ENCODE measurements at places on chromosomes 16 and 17.

GRCh38 chr17:80219013-80219762 lies 945 bp downstream of the SGSH start:
- DNase-seq, result peak; percentile 90

GRCh38 chr17:81644976-81645952 lies 8.3 kb downstream of the TSPAN10 start:
- no peak for DNase-seq

- DNase-seq, result no peak
Observed at GRCh38 chr17:958712-959451, 20.7 kb downstream of the NXN start.

DNA sequence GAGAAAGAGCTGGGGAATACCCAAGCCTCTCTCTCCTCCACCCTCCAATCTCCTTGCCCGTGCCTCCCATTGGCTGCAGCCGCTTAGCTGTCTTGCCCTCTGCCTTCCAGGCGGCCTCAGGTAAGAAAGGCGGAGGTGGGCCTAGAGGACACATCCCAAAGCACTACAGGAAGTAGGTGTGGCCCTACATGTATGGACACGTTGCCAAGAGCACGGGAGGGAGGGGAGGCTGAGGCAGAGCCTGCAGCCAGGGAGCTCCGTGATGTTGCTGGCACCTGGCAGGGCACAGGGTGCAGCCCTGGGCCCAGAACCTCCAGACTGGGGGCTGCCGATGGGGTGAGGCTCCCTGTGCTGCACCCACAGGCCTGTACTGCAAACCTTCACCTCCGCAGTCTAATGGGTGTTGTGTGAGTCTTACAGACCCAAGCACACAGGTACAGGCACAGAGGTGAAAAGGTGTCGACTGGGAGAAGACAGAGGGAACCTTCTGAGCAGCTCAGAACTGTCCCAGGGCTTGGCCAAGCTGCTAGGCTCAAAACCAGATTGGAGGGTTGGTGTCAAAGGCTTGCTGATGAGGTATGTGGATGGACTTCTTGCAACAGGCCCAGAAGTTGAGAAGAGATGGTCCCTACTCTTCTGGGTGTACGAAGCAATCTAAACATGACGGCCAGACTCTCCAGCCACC lies 23.5 kb upstream of the FOXK2 start:
- DNase-seq, result no peak

GRCh38 chr17:57562184-57562698 lies 182.9 kb downstream of the CCDC182 start:
- DNase-seq, result no peak

DNA sequence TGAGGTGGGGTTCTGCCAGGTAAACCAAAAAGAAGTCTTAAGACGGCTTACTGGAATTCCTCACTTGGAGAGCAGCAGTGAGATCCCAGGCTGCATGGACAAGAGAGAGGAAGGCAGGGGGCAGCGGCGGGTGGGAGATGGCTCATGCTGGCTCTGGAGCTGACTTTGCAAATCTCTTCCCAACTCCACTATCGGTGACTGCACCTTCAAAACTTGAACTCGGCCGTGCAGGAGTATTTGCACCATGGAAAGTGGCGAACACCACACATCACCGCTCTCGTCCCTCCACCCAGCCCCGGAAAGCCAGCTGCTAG lies 16.7 kb downstream of the CA5A start:
- DNase-seq, result no peak

- DNase-seq, result no peak
Observed at GRCh38 chr17:72386619-72387237, 265.9 kb downstream of the SOX9 start.

GRCh38 chr17:81239714-81240555 lies 817 bp downstream of the NDUFAF8 start:
- DNase-seq, result no peak

- no peak for DNase-seq
Observed at GRCh38 chr16:9094011-9094846, 2.8 kb downstream of the HAPSTR1 start.

- DNase-seq, result no peak
Observed at GRCh38 chr16:75252946-75253911, 1.8 kb upstream of the BCAR1 start.

DNA sequence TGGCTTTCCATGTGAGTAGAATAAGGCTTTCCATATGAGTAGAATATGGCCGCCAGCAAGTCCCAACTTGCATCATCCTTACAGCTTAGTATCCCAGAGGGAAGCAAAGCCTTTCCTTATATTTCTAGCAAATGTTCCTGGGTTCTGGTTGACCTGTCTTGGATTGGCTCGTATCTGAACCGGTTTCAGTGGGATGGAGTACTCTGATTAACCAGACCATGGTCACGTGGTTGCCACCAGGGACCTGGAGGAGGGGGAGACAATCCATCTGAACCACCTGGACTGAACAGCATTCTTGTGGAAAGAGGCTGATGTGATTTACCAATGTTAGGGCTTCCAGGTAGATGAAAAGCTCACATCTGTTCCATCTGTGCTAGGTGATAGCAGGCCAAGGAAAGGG lies 89.0 kb downstream of the SHISA6 start:
- DNase-seq, result no peak

- DNase-seq, result no peak
Observed at GRCh38 chr16:27383556-27384243, 18.3 kb upstream of the IL21R start.

DNA sequence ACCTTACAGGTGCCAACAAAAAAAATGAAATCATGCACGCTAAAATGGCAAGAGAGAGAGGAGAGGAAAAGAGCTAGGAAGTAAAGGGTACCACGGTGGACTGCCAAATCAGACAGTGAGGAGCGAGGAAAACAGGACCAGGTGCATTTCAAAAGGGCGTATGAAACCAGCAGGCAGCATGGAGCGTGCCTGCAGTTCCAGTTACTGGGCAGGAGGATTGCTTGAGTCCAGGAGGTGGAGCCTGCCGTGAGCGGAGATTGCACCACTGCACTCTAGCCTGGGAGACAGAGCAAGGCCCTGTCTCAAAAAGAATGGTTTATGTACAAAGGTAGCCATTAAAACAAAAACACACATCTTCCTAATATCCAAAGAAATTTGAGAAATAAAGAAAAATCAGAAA lies 16.4 kb downstream of the USP36 start:
- DNase-seq, result no peak

GRCh38 chr17:18004884-18005305 lies 32.2 kb downstream of the DRC3 start:
- DNase-seq, result no peak

- DNase-seq, result no peak
Observed at GRCh38 chr17:82477934-82478333, 19.4 kb downstream of the NARF start.

- DNase-seq, result no peak
Observed at GRCh38 chr17:79465011-79465680, 145.7 kb downstream of the RBFOX3 start.

DNA sequence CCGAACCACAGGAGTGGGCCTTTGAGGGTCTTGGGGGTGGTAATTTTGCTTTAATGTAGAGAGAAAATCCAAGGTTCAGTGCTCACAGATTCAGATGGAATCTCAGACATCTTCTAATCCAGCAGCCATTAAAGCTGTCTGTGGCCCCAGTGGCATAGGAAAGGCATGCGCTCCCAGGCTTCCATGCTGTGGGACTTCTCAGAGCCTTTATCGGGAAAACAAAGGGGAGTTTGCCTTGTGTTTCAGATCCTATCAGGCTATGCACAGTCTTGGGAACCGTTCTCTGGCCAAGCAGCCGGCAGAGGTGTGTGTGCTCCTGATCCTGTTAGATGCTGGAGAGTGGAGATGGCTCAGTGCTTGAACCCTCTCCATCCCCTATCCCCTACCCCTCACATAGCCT lies 7.8 kb downstream of the ADGRG1 start:
- no peak for DNase-seq

DNA sequence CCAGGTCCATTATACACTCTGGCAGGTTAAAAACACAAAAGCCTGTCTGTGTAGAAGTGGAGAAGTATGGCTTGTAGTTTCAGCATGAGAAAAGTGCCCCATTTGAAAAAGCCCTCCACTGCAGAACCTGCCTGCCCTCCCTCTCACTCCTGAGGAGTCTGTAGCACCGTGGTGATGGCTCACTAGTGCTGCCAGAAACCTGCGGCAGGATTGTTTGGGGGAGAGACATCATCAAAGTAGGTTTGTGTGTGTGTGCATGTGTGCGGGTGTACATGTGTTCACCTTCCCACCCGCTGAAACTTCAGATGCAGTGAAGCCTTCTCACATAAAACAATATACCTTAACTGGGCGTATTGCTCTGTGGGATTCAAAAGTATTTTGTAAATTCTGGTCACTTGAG lies 26.9 kb downstream of the NDEL1 start:
- no peak for DNase-seq

GRCh38 chr16:11094075-11094856 lies 149.9 kb downstream of the CLEC16A start:
- DNase-seq, result no peak

DNA sequence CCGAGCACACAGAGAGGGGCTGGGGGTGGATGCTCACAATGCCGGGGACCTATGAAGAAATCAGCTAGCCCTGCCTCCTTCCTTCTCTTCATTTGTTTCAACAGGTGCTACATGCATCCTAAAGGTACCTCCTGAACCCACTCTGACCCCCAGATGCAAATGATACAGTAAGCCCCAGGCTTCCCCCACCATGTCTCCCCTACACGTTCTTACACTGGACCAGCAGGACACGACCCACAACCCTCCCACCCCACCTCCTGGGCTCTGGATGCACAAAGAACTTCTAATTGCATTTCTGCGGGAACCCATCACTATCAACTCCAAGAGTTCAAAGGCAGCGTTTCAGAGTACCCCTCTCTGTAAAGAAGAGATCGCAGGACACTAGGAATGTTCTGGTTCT lies 2.1 kb downstream of the XYLT1 start:
- no peak for DNase-seq

GRCh38 chr16:9976601-9977000 lies 205.6 kb downstream of the GRIN2A start:
- DNase-seq, result no peak

DNA sequence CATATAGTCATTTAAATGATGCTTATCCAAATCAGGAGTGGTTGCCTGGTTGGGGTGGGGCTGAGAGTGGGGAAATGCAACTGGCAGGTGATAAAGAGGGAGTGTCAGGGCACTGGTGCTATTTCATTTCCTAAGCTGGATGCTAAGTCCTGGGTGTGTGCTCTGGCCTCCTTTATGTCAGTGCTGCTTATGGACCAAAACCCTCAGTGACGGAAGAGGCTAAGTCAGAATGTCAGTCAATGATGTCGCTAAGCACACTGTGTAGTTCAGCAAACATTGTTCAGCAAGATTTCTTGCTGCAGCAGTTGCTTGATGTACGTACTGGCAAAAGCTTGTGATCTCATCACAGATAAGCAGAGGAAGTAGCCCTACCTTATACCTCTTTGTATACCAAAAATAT lies 16.4 kb upstream of the FLCN start:
- no peak for DNase-seq

DNA sequence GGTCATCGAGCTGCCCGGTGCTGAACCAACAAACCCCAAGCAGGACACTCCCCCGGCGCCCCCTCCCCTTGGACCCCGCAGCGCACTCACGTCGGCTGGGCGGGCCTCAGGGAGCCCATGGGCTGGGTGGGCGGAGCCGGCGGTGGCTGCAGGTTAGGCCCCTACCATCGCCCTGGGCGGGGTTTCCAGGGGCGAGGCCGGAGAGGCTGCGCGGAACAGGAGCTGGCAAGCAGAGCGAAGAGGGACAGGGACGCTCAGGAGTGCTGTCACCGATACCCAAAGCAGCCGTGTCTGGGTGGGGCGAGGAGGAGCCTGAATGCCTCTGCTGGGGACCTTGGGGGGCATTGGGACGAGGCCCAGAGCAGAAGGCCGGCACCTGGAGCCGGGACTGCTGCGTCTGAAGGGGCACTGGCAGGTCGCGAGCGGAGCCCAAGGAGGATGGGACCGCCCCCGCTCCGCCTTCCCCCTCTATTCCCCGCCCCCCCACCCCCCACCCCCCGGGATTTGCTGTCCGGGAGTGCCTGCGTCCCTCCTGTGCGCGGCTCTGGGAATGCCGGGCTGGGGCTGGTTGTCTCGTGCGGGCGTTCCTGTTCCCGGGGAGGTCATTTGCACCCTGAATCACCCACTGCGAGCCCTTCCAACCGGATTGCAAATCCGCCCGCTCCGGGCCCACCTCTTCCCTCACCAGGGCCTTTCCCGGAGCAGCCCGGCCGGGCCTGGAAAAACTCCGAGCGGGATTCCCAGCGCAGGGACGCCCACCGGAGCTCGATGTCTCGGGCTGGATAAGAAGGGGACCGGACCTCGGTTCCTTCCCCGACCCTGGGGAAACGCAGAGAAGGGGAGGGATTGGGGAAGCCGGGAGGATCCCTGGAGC lies 902 bp downstream of the ARHGAP27 start:
- peak; percentile 61 for DNase-seq

GRCh38 chr17:8322061-8322460 lies 12.0 kb downstream of the ARHGEF15 start:
- no peak for DNase-seq

GRCh38 chr17:78621720-78622490 lies 44.7 kb upstream of the DNAH17 start:
- no peak for DNase-seq

DNA sequence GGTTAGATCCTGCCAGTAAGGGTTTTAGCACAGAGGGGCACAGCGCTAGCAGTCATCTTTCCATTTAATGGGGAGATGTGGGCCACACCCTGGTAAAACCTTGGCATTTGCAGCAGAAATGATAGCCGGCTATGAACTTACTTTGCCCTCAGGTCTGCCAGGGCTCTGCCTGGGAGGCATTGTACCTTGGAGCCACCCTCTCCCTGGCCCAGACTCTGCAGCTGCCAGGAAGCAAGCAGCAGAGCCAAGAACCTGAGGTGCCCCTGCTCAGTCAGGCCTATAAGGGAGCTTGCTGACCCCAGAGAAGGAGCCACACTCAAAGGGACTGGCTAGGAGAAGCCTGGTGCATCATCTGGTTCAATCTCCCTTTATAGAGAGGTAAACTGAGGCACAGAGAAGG lies 23.7 kb upstream of the PHF12 start:
- no peak for DNase-seq

GRCh38 chr16:88606148-88606757 lies 32.1 kb upstream of the IL17C start:
- no peak for DNase-seq

DNA sequence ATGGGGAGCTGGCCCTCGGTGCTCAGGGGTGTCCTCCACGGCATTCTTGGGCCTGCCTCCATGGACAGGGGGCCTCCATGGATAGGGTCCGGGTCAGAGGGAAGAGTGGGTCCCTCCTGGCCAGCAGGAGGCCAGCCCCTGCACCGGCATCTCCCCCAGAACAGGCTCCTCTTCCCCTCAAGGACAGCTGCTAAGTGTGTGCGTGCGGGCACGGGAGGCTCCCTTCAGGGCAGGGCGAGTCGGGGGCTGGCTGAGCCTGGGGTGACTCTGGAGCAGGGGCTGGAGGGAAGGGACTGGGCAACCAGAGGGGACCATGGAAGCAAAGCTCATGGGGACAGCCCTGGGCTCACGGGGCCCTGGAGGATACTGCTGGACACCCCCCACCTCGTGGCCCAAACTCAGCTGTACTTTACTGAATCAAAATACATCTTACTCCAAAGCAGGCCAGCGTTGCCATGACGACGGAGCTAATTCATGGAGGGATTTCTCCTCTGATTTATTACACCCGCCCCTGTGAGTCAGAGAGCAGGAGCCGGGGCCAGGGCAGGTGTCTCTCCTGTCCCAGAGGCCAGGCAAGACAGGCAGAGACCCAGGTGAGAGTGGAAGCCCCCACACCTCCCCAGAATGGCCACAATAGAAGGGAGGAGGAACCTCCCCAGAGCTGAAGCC lies 2.1 kb downstream of the CASKIN1 start:
- no peak for DNase-seq

Data from activated CD8-positive, alpha-beta memory T cell treated with anti-CD3 and anti-CD28 coated beads for 1 hour (primary cell).